ENCODE measurements at places on chromosomes 6 and 20.

GRCh38 chr6:64010666-64011065, 375.1 kb downstream of the PHF3 start:
- no peak for DNase-seq

DNA sequence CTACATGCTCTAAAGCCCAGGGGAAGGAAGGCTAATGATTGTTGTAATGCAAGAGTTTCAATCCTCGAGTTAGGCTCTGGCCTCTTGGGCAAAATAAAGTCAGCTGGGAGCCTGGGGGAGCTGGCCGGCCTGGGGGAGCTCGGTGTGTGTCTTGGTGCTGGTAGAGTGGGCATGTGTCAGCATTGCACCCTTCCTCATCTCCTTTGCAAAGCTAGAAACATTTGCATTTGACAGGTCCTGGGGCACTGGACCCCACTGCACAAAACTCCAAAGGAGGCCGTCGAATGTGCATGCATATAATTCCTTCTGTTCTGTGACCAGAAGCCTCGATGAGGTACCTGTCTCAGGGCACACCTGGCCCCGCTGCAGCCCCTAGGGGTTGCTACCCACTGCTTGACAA, 74.6 kb upstream of the SLC22A23 start:
- DNase-seq, result no peak

- DNase-seq, result no peak
Measured at GRCh38 chr20:11329271-11329670, 588.4 kb upstream of the BTBD3 start.

DNA sequence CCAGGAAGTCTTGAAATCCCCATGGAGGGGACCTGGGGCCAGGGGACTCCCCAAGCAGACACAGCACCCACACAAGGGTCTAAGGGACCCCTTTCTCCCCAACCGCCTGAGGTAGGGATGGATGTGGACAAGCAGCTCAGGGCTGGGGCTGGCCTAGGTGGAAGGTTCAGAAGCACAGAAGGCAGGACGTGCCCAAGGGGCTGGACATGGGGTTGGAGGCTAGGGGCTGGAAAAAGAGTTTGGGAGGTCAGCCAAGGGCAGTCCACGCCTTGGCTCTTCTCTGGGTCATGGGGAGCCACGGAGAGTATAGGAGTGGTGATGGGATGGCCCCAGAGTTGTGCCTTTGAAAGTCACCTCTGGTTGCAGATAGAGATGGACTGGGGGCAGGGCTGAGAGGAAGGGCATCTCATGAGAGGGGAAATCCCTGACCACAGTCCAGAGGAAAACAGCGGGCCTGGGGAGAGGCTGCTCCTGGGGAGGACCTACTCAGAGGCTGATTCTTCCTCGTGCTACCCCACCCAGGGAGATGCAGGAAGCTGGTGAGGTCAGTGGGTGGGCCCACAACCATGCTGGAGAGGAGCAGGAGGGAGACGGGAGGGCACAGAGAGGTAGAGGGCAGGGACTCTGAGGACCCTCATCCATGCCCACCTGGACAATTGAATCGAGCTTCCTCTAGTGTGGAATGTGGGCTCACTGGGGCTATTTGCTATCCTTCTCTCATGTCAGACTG, 2.5 kb upstream of the HSPA12B start:
- no peak for DNase-seq

GRCh38 chr6:2503816-2504494, 246.8 kb downstream of the MYLK4 start:
- DNase-seq, result peak; percentile 52

- DNase-seq, result no peak
Measured at GRCh38 chr20:4671015-4671414, 50.7 kb upstream of the PRND start.

DNA sequence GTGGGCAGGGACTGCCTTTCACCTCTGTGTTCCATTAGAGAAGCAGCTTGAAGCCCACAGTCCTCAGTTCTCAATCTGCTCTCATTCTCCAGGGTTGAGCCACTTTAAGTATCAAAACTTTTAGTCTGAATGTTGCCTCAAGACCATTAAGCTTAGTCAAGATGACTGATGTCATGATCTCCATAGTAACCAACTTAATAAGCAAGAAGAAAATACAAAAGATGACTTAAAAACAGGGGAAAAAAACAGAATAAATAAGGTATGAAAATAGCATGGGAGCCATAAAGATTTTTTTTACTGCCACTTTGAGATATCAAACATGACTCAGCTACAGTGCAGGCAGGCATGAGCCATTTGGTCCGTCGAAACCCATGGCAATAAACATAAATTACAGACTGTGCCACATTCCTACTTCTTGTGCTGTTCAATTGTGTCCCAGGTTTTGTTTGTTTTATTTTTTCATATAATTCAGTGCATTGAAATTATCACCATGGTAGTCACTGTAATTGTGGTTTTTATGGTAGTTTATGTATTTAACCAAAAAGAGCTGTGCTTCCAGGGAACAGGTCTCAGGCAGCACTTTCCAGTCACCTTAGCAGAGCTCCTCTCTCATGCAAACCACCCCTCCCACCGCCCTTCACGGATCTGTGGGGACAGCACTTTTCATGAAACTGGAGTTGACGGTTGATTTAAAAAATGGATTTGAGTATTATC, 156.5 kb upstream of the INSM1 start:
- no peak for DNase-seq

- DNase-seq, result no peak
Measured at GRCh38 chr6:15170126-15170525, 75.7 kb upstream of the JARID2 start.

- DNase-seq, result no peak
Measured at GRCh38 chr6:90934081-90934480, 347.2 kb upstream of the MAP3K7 start.

DNA sequence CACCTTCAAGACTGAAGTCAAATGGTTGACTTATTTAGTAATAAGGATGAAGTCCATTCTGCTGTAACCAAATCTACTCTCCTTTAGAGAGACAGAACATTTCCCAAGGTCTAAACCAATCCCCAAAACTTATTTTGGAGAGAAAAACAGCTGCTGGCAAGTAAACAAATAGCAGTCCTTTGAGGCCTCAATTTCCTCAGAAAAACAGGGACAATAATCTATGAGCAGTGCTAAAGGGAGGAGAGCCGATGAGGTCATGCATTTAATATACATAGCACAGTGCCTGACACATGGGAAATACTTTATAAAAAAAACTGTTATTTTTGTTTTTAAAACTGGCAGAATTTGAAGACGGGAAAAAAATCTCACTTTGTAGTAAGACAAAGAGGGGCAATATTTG, 526.0 kb downstream of the EPM2A start:
- DNase-seq, result no peak

DNA sequence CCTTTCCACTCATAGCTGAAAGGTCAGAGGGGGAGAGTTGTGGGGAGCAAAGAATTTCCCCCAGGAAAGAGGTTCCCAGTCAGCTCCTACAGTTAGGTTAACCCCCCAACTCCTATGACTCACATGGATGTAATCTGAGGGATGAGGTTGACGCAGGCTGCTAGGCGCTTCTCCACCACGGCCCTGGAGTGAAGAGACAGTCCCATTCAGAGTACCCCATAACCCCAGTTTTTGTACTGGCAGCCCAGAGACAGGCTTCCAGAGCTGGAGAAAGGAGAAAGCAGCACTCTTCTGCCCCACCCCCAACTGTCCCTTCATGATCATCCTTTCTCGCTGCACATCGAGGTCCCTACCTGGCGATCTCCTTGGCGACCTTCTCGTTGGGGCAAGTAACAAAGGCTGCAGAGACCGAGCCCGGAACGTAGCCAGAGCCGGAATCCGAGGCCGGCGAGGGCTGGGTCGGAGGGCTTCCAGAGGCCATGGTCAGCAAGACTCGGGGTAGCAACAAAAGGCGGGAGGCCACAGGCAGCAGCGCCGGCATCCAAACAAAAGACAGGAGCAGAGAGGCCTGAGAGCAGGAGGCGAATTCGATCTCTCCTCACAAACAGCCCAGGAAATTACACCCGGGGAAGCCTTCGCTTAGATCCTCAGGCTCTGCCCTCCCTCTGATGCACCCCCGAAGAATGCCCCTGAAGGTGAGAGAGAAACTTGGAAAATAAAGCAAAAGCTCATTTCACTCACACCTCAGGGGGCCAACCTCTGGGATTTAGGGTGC, 592 bp downstream of the CUTA start:
- DNase-seq, result no peak

GRCh38 chr20:50256577-50256976, 65.9 kb downstream of the CEBPB start:
- DNase-seq, result no peak

DNA sequence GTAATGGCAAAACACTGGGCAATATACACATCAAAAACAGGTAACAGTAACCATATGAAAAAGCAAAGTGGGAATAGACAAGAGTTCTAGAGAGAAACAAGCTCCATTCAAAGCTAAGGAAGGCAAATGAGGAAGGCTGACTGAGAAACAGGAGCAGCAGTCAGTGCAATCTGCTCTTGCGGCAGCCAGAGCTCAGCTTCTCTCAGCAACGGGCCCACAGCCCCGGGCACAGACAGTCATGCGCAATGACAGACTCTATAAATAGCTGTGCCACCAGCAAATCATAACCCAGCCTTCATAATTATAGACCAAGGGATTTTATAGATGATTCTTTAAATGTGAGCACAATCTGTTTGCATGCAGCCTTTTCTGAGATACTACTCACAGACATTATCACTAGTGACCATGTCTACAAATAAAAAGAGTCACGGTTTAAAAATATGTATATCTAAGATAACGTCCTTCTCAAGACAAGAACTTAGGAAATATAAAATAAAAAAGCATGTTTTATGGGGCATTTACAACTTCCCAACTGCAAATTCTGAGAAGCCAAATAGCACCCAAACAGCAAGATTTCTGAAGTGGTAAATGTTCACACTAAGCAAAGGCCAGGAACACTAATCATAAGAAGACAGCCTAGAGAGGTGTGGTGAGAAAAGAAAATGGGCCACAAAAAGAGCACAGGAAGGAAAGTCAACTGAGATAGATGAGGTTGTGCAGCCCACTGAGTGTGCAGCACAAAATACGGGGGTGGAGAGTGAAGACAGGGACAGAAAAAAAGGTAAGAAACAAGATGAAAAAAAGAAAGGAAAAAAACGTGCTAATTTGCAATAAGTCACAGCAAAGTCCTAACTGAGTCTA, 39.9 kb upstream of the BEND6 start:
- no peak for DNase-seq

Data from NK-92 treated with Interleukin-12 subunit alpha and Interleukin-12 subunit beta, amount 100 ng/mL, for 24 hours (cell line).